ENCODE measurements at places on chromosomes 12 and 14.
A peak's percentile ranks its signal among the peaks of the same experiment; 100 is the strongest.

DNA sequence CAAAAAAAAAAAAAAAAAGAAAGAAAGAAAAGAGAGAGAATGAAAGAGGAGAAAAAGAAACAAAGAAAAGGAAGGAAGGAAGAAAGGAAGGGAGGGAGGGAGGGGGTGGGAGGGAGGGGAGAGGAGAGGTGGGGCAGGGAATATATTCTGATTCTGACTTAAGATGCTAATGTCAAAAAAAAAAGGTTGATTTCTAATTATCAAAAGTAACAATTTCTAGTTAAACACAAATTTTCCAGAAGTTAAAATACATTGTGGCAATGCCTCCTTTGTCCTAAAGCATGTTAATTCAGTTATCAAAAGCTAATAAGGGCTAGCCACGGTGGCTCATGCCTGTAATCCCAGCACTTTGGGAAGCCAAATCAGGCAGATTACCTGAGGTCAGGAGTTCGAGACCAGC is 7.5 kb downstream of the MPHOSPH9 start:
- no peak for DNase-seq

- no peak for DNase-seq
These were observed 7.5 kb downstream of the EID3 start for GRCh38 chr12:104310751-104311633.

- no peak for DNase-seq
These were observed 9.1 kb downstream of the CREBL2 start for GRCh38 chr12:12620730-12621315.

- no peak for DNase-seq
These were observed 30.1 kb upstream of the TSPAN11 start for GRCh38 chr12:30896461-30896860.

DNA sequence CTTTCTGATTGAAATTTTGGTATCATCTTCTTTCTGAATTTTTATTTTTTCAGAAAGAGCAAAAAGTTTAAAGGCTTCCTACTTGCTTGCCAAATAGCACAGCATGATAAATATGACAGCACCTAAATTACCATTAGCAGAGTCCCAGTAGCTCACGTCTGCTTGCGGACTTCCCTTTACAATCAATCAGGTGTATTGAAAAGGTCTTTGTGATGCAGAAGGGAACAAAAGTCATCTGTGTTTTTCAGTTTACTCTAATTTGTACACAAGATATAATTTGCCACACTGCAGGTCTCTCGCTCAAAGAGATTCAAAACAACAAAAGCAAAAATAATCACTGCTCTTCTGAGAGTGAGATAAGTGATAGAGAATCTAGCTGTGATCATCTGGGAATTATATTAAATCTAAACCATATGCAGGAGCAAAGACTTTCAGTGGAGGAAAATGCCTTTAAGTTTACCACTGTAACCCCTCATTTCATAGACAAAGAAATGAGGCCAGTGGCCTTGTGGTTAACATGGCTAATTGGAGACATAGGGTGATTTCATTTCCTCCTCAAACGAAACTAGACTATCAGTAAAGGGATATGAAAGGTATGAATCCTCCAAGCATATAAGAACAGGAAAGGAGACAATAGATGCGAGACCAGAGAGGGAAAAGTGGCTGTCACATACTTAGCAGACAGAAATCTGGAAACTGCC is 240.8 kb upstream of the TMPO start:
- no peak for DNase-seq

GRCh38 chr12:108784270-108784669 is 53.0 kb upstream of the CORO1C start:
- no peak for DNase-seq

- no peak for DNase-seq
These were observed 29.9 kb downstream of the PPFIBP1 start for GRCh38 chr12:27553941-27554340.

DNA sequence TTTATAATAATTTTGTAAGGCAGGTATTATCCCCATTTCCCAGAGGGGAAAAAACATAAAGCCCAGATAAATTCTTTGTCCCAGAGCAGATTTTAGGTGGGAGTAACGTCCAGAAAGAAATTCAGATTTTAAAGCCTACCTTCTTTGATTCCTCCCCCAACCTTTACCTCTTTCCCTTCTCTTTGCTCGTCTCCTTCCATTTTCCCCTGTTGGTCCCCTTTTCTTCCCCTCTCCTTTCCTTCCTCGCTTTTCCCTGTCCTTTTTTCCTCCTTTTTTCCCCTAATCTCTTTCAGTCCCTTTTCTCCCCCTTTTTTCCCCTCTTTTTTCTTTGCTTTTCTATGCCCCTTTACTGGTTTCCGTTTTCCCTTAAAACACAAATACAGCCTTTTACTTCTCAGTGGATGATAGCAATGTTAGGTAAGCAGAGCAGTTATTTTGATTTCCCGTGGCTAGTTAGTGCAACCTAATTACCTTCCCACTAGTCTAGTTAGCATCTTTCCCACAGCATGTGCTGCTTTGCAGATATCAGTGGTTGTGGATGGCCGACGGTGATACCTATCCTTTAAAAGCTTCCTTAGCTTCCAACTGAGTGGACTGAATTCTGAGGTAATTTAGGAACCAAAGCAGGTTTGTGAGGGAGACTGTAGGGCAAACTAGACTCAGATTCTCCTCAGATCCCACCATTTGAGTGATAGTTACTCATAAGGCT is 10.9 kb upstream of the AKAP6 start:
- no peak for DNase-seq

DNA sequence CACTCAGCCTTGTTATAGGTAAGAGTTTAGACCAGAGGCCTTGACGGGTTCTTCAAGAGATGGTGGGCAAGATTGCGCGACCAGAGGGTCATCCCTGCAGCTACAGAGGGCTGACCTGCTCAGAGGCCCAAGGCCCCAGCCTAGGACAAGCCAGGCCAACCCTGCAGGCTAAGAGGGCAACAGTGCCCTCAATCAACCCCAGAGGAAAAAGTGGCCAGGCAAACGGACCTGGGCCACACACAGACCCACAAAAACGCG is 1.3 kb downstream of the SSH1 start:
- no peak for DNase-seq

GRCh38 chr14:95293449-95293848 is 26.3 kb downstream of the CLMN start:
- DNase-seq, result no peak

GRCh38 chr14:90053044-90053443 is 8.8 kb upstream of the KCNK13 start:
- no peak for DNase-seq

GRCh38 chr14:100747021-100747586 is 20.4 kb downstream of the DLK1 start:
- no peak for DNase-seq

- peak; percentile 23 for DNase-seq
These were observed 31.9 kb downstream of the CCDC91 start for GRCh38 chr12:28222081-28222700.

- DNase-seq, result no peak
These were observed 48.5 kb downstream of the SAV1 start for GRCh38 chr14:50619569-50620141.

DNA sequence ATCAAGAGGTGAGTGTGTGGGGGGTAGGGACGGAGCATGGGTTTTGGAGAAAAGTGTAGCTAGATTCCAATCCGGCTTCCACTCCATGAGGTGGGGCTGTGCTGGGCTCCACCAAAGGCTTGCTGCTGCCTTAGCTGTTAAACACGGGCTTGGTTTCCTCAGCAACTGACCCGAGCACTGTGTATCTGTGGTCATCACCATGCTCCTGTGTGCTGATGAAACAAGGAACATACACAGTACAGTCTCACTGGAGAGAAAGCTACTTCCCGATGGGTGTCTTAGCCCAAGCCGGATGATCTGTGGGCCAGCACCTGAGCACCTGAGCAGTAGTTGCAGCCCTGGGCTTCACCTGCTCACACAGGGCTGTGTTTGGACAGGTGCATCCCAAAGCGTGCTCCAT is 52.9 kb upstream of the VRK1 start:
- no peak for DNase-seq

DNA sequence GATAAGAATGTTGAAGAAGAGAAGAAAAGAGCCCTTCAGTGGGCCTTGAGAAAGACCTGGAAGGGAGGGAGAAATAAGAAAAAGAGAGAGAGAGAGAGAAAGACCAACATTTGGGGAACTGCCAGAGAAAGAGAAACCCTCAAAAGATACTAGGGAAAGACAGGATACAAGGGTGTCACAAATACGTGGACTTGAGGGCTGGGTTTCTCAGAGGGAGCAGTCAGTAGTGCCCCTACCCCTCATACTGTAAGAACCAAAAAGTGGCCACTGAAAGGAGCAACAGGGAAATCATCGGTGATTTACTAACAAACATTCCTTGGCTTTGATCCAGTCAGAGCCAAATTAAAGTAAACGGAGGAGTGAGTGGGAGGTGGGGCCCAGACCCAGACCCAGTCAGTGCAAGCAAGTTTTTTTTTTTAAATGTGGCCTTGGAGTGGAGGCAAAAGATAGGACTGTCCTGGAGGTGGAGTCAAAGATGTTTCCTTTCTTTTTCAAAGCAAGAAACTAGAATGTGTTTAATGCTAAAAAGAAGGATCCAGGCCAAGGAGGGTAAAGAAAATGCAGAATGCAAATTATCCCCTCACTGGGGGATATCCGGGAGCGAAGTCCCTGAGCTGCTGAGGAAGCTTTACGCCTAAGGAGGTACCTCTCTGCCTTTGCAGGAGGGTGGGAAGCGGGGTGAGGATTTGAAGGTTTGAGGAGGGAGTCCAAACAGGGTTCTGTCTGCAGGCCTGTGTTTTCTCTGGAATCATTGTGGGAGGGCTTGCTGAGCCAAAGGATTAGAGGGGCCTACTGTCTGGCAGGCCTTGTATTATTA is 143.5 kb upstream of the AMIGO2 start:
- no peak for DNase-seq

DNA sequence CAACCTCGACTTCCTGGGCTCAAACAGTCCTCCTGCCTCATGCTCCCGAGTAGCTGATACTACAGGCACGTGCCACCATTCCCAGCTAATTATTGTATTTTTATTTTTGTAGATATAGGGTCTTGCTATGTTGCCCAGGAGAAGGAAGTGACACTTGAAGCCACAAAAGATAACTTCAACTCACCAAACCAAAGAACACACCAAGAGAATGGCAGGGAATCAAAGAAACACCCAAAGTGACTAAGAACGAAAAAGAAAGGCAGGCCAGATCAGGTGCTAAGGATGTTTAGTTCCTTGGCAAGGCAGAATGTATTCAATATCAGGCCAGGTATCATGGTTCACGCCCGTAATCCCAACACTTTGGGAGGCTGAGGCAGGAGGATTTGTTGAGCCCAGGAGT is 10.1 kb upstream of the TPCN1 start:
- no peak for DNase-seq

- no peak for DNase-seq
These were observed 30.5 kb downstream of the USP44 start for GRCh38 chr12:95520816-95521215.

DNA sequence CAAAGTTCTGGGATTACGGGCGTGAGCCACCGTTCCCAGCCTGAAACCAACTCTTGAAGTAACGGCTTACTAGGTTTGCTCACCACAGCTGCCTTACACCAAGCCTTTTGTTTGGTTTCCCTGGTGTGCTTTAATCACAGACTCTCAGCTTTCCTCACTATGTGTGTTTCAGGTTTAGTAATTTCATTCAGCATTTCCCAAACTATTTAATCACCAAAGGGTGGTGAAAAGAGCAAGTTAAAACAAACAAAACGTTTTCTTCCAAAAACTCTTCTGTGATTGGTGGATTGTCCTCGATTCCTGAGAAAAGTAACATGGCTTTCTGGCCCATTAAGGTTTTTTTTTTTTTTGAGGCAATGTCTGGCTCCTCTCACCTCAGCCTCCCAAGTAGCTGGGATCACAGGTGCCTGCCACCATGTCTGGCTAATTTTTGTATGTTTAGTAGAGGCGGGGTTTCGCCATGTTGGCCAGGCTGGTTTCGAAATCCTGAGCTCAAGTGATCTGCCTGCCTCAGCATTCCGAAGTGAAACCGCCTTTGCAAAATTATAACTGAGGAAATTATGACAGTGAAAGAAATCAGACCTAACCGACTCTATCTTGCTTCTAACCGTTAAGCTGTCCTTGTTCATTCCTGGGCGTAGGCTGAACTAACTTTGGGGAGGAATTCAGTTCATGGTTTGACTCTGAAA is 1.5 kb upstream of the ZFYVE26 start:
- no peak for DNase-seq

DNA sequence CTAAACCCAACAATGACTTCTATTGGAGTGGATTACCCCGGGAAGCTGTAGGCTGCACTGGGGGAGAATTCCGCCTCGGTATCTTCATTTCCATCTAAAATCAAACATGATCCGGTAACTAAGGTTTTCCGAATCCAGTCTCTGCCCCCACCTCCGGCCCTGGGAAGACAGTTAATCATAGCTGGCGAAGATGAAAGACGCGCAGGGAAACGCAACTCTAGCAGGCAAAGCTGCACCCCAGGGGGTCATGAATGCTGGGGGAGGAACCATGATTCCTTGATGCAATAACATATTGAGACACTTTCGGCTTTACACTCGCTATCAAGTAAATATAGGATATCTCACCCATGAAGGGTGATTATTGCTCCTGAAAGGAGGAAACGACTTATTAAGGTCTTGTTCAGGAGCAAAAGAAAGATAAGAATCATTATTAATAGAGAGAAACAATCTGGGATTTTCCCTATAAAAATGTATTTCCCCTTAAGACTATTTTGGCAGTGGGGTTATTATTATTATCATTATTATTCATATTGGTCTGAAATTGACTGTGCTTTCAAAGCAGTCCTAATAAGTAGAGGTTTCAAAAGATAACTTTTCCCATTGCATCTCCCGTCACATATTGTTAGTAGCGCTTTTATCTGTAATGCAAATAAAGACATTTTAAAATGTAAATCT is 614.9 kb downstream of the VRK1 start:
- no peak for DNase-seq

GRCh38 chr12:105071981-105072380 is 12.3 kb downstream of the ALDH1L2 start:
- no peak for DNase-seq

DNA sequence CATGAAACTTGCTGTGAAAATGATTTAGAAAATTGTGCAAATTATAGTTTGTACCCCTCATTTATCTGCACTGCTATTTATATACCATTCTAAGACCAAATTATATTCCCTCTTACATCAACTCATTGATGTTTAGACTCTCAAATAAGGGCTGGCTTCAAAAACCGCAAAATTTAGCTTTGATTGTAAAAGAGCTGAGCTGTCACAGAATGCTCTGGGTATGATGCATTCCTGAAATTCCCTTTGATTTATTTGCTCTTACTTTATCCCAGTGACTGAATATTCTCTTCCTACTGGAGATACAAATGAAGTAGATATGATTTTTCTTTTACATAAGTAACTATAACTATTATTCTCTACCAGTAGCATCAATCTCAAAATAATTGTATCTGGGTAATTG is 78.0 kb upstream of the TMTC2 start:
- DNase-seq, result no peak

GRCh38 chr14:105294142-105294597 is 6.6 kb downstream of the BRF1 start:
- DNase-seq, result no peak

GRCh38 chr12:94049718-94050117 is 98.7 kb upstream of the PLXNC1 start:
- DNase-seq, result no peak

GRCh38 chr14:43914041-43914693 is 592.9 kb downstream of the FSCB start:
- DNase-seq, result no peak
